ENCODE measurements at places on chromosomes 11 and 22.

- no peak for DNase-seq
Measured at GRCh38 chr11:21811572-21811971, 381.3 kb upstream of the ANO5 start.

DNA sequence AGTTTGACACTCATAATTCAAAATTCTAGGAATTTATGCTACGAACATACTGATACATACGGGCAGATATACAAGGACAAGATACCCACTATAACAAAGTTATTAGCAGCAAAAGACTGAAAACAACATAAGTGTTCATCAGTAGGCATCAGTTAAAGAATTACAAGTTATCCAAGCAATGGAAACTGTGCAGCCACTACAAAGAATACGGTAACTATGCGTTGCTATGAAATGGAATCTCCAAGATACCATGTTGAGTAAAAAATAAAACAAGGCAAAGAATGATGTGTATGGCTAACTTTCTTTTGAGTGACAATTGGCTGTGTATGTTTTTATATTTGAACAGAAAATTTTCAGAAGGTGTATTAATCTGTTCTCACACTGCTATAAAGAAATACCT is 151.7 kb downstream of the ADAMTS15 start:
- no peak for DNase-seq

DNA sequence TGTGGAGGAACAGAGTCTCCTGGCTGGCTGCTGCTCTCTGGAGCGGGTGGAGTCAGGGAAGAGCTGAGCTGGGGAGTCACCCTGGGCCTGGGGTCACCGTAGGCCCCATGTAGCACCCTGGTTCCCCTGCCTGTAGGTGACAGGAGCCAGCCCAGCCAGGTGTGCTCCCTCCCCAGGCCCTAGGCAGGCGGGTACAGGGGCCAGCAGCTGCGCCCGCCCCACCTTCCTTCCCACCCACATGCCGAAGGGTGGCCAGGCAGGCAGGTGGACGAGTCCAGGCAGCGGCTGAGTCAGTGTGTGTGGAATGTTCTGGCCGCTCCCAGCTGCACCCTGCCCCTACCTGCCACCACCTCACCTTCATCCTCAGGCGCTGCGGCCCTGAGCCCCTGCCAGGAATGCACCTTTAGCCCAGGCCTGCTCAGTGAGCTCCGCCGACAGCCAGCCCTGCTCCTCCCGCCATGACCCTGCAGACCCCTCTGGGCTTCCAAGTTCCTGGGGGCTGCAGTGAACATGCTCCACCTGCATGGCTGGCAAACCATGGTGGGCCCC is 654 bp upstream of the SYT8 start:
- no peak for DNase-seq

GRCh38 chr11:19984048-19984742 is 176.1 kb downstream of the DBX1 start:
- DNase-seq = no peak

- DNase-seq = no peak
Measured at GRCh38 chr11:44680982-44681597, 45.7 kb upstream of the TSPAN18 start.

- no peak for DNase-seq
Measured at GRCh38 chr22:20503816-20504215, 3.6 kb upstream of the MED15 start.

- DNase-seq = no peak
Measured at GRCh38 chr11:119065369-119065768, 2.2 kb upstream of the VPS11 start.

GRCh38 chr11:77104727-77105126 is 2.1 kb downstream of the OMP start:
- no peak for DNase-seq

DNA sequence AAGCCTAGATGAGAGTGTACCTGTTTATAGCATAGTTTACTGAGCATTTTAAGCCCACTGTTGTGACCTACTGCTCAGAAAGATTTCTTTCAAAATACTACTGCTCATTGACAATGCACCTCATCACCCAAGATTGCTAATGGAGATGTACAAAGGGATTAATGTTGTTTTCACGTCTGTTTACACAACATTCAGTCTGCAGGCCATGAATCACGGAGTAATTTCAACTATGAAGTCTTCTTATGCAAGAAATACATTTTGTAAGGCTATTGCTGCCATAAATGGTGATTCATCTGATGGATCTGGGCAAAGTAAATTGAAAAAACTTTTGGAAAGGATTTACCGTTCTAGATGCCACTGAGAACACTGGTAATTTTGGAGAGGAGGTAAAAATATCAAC is 112.9 kb downstream of the KIF18A start:
- DNase-seq = no peak

DNA sequence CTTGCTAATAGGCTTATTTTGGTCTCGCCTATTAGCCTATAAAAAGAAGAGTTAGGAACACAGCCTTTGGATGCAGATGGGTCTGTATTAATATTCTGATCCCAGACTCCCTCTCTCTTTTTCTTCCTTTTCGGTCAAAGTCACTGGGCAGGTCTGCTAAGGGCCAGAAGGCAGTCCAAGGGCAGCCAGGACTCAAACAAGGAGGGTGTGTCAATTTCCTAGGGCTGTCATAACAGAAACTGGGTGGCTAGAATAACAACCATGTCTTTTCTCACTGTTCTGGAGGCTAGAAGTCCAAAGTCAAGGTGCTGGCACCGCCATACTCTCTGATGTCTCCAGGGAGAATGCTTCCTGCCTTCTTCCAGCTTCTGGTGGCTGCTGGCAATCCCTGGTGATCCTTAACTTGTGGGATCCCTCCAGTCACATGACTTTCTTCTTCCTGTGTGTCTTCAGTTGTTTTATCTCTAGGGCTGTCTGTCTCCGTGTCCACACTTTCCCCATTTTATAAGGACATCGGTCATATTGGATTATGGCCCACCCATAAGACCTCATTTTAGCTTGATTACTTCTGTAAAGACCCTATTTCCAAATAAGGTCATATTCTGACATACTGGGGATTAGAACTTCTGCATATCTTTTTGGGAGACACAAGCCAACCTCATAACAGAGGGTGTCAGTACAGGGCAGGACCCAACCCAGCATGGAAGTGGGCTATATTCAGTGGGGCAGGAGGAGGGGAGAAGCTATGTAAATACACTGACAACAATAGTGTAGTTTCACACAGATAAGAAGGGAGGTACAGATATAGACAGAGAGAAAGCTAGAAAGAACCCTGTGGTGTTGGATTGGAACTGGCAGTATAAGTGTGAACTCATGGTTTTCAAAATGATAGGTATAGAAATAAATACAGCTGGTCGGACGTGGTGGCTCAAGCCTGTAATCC is 5.9 kb upstream of the CSF2RB start:
- DNase-seq = no peak

GRCh38 chr11:11979488-11980117 is 28.8 kb downstream of the DKK3 start:
- DNase-seq = peak; percentile 51

DNA sequence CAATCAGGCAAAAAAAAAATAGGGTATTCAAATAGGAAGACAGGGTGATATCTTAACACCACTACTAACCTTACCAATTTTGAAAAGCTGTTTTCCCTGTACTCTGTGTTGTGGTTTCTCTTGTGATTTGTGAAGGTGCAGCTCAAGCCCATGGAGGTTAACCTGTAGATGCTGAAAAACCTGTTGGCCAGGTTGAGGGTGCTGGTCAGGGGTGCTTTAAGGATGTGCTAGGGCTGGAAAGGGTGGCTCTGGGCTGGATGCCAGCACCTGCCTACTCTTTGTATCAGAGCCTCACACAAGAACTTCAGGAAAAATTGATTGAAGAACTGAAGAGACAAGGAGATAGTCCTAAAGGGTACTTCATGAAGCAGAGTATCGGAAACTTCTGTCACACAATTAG is 18.3 kb upstream of the OR5M8 start:
- DNase-seq = no peak

GRCh38 chr11:92766698-92767097 is 202.8 kb upstream of the MTNR1B start:
- no peak for DNase-seq

GRCh38 chr22:25510876-25511275 is 53.6 kb upstream of the GRK3 start:
- DNase-seq = no peak

Measured in GM04503 (cell line).